ENCODE measurements at places on chromosomes 1 and 21.

DNA sequence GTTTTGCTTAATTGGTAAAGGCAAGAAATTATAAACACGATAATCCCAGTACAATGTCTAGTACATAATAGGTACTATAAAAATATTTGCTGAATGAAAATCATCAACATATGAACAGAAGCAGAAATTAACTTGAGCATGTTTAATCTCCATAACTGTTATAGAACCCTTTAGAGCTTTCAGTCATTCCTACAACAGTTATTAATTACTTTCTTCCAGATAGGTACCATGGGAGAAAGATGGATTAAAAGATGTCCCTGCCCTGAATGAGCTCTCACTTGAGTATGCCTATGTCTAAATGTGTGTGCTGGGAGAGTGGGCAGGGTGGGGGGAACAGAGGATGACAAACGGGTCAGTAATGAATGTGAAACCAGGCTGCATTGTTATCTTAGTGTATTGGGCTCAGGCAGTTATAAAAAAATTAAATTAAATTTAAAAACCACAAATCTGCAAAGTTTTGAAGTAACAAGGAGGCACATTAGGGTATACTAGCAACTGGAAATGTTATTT, 2.4 kb downstream of the EPS15 start:
- DNase-seq: no peak

GRCh38 chr1:93673163-93673829, 8.3 kb downstream of the BCAR3 start:
- DNase-seq: no peak

GRCh38 chr1:7420470-7421100, 350.5 kb upstream of the VAMP3 start:
- no peak for DNase-seq

DNA sequence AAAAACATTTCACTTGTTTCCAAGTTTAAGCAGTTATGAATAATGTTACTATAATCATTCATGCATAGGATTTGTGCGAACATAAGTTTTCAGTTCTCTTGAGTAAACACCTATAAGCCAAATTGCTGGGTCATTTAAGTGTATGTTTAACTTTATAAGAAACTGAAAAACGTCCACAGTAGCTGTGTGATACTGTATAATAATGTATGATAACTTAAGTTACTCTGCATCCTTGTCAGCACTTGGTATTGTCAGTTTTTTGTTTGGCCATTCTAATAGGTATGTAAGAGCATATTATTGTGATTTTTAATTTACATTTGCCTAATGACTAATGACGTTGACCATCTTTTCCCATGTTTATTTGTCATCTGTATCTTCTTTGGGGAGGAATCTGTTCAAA, 14.4 kb upstream of the SLC35A3 start:
- no peak for DNase-seq

DNA sequence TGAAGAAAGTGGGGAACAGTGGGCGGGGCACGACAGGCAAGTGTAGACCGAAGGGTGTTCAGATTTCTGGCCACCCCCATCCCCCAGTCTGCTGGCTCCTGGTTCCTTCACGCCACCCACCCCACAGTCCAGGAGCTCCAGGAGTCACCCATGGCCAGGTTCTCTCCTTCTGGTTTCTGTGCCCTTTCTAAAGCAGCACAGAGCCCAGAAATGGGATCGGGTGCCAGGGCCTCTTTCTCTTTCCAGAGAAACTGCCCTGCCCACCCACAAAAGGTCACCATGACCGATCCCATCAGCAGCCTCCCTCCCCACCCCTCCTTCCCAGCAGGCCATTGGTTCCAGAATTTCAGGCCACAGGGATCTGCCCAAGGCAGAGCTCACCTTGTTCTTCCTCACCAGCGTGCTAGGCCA, 3.2 kb upstream of the CELSR2 start:
- DNase-seq: no peak

DNA sequence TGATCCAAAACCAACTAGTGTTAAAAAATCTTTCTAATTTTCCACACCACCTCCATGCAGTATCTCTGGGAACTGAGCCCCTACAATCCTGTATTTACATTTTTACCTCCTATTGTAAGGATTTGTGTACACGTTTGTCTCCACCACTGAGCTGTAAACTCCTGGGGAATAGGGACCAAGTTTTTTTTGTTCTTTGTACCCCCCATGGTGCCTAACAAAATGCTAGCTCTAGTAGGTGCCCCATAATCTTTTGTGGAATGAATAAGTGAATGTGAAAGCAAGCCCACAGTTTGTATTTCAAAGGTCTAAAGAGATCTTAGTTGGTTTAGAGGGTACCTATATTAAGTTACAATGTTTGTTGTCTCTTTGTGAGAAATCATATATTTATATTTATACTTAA, 879 bp upstream of the WLS start:
- DNase-seq: no peak

GRCh38 chr1:35046730-35047129, 15.0 kb upstream of the ZMYM6 start:
- no peak for DNase-seq

DNA sequence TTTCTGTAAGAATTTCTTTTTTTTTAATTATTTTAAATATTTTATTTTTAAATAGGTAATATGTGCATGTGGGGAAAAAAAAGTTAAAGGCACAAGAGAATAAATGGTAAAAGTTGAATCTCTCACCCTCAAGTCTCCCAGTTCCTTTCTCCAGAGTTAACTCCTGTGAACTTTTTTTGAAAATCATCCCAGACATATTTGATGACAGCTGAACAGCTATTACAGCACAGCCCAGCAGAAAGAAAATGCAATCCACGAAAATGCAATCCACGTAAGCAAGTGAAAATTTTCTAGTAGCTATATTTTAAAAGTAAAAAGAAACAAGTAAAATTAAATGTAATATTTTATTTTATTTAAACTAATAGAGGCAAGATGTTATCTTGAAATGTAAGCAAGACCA, 310.0 kb upstream of the RUNX1 start:
- no peak for DNase-seq

DNA sequence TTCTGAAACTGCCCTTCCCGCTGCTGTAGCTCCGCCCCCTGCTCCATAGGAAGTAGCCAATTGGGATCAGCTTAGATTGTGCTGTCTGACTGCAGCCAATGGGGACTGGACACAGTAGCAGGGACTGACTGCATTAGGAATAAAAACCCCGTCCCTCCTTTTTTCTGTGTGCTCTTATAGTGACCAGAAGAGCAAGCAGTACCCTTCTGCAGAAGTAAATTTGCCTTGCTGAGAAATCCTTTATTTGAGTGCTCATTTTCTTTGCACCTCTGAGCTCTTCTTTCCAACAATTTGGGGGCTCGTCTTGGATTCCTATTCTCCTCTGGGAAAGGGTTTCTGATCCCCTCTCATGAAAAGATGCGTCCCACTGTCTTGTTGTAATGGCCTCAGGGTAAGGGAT, 16.2 kb downstream of the OR2L13 start:
- DNase-seq: no peak

- DNase-seq: no peak
Observed at GRCh38 chr1:72097851-72098570, 184.3 kb downstream of the NEGR1 start.

DNA sequence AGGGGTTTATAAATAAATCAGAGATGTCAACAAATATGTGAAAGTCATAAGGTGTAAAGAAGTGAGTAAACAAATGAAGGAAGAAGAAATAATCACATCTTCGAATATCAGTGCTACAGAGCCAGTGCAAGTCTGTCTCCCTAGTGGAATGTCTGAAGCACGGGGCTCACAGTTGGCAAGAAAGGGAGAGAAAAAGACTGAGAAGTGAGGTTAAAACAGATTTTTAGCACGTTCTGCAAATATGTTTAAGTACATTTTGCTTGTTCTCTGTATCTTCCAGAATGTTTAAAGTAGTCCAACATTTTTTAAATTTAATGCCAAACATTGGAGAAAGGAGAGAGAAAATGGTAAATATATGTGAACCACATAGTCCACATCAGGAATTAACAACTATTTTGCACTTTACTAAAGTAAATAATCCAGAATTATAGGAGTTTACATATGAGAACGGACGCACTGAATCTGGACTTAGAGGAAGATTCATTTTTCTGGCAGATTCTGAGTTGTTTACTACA, 682.4 kb downstream of the LTN1 start:
- no peak for DNase-seq

DNA sequence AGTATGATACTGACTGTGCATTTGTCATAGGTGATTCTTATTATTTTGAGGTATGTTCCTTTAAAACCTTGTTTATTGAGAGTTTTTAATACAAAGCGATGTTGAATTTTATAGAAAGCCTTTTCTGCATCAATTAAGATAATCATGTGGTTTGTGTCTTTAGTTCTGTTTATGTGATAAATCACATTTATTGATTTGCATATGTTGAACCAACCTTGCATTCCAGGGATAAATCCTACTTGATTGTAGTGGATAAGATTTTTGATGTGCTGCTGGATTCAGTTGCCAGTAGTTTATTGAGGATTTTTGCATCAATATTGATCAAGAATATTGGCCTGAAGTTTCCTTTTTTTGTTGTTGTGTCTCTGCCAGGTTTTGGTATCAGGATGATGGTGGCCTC, 158.0 kb downstream of the CENPF start:
- no peak for DNase-seq

GRCh38 chr1:2115008-2115641, 64.9 kb downstream of the PRKCZ start:
- DNase-seq: no peak

DNA sequence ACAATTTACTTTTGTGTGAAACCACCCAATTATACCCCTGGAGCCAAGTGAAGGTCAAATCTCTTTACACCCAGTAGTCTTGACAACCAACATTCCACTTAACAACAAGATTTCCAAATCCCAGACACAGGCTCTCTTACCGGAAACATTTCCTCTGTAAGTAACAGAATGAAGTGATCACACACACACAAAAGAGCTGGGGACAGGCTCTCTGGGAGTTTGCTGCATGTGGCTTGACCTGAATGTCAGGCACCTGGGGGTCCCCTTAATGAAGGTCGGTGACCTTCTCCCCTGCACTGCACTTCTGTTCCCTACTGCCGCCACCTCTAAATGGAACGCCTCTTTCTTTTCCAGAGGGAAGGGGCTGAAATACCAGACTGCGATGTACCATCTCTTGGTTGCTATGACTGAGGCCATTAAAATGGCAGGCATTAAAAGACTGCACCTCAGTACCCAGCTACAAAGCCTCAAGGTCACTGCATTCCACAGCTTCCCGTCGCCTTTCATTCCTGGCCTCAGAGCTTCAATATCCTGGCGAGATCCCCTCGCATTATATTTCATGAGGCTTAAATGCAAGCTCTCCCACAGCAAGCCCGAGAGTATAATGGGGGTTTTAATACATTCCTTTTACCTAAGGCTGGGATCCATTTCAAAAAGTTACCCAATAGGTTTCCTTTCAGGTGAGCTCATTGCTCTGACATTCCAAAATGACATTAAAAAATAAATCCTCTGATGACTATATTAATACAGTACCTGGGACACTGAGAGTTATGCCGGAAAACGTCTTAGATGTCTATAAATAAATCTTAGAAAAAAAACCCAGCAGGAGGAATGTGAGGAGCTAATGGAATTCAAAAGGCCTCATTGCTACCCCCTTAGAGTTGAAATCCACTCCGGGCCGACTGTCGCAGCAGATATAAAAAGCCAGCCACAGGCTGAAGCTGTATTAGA, 90.9 kb upstream of the DIRAS3 start:
- DNase-seq: no peak

- no peak for DNase-seq
Observed at GRCh38 chr1:112172294-112172882, 182.9 kb upstream of the KCND3 start.

GRCh38 chr1:245255783-245256182, 101.0 kb downstream of the KIF26B start:
- no peak for DNase-seq

GRCh38 chr1:27058966-27059669, 46.5 kb upstream of the TENT5B start:
- DNase-seq: no peak

GRCh38 chr1:63269571-63269970, 52.8 kb upstream of the FOXD3 start:
- no peak for DNase-seq

- DNase-seq: no peak
Observed at GRCh38 chr1:3162322-3162882, 93.4 kb downstream of the PRDM16 start.

- DNase-seq: no peak
Observed at GRCh38 chr1:30916296-30916695, 7.7 kb upstream of the SDC3 start.

Data from GM06990 (cell line).